NCI-H1436 treated with DMSO at 0.1 percent for 48 hours (cell line): ENCODE measurements at places on chromosomes 1 and 21.

GRCh38 chr21:42524341-42525028, 10.8 kb downstream of the SLC37A1 start:
- DNase-seq, result peak; percentile 65

- no peak for DNase-seq
These were observed 33.6 kb downstream of the CLDN14 start for GRCh38 chr21:36446301-36446700.

DNA sequence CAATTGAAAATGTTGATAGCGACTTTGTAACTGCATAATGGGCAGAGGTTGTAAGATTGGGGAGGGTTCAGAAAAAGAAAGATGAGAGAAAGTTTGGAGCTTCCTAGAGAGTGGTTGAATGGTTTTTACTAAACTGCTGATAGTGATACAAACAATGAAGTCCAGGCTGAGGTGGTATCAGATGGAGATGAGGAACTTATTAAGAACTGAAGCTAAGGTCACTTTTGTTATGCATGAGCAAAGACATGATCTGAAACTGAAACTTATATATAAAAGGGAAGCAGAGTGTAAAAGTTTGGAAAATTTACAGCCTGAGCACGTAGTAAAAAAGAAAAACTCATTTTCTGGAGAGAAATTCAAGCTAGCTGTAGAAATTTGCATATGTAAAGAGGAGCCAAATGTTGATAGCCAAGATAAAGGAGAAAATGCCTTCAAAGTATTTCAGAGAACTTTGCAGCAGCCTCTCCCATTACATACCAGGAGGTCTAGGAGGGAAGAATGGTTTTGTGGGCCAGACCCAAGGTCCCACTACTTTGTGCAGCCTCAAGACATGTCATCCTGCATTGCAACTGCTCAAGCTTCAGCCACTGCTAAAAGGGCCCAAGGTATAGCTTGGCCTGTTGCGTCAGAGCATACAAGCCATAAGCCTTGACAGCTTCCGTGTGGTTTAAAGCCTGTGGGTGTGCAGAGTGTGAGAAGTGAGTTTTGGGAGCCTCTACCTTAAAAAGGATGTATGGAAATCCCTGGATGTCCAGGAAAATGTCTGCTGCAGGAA, 843.9 kb downstream of the AMY1C start:
- no peak for DNase-seq

GRCh38 chr1:150366416-150367296, 2.7 kb downstream of the RPRD2 start:
- no peak for DNase-seq

DNA sequence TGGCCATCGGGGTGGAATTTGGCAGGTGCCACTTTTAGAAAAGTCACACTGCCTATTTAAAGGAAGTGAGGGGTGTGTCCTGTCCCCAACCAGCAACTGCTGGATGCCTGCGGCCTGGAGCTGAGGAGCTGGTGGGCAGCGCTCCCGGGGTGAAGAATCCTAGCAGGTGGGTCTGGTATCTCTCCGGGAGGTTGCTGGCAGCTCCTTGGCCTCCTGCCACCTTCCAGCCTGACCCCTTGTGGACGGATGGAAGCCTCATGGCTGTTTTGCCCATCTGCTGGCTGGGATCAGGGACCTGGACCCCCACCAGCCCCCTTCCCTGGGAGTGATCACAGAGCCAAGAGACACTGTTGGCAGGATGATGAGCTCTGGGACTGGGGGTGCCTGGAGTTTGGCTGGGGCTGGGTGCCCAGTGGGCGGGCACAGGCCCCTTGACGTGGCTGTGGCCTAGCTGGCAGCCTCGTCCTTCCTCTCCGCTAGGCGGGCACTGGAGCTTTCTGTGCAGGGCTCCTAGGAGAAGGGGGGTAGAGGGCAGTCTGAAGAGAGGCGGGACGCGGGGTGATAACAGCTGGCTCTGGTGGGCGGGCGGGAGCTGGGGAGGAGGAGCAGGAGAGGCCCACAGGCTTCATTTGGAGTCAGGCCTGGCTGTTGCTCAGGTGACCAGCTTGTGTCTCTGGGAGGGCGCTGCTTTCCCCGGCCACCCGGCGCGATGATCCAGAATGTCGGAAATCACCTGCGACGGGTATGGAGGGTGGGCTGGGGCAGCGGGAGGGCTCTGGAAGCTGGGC, at the start of gene ACOT11:
Gene ACOT11, plus strand, starts transcription at position 628 of the 788 bp plus-strand sequence. Its CDS starts 82 bp downstream, at position 710.
- DNase-seq, result peak; percentile 43

- DNase-seq, result no peak
These were observed 5.7 kb downstream of the SMG5 start for GRCh38 chr1:156276966-156277381.

DNA sequence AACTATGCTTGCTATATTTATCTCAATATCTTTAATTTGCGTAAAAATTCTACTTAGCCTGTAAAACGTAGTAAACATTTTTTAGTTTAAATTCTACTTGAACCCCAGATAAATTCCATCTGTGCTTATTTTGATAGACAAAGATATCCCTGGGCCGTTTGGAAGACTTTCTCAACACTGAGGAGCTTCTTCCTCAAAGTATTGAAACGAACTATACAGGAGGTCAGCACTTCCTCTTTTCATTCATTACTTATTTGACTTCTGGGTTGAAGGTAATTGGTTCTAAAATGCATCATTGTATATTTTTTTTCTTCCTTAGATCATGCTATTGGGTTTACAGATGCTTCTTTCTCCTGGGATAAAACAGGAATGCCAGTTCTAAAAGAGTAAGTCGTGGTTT, 74.7 kb downstream of the HSPA13 start:
- DNase-seq, result no peak

- no peak for DNase-seq
These were observed 391.8 kb downstream of the CAMTA1 start for GRCh38 chr1:7177021-7177420.

GRCh38 chr21:46594276-46594675, 10.6 kb downstream of the S100B start:
- DNase-seq, result no peak

DNA sequence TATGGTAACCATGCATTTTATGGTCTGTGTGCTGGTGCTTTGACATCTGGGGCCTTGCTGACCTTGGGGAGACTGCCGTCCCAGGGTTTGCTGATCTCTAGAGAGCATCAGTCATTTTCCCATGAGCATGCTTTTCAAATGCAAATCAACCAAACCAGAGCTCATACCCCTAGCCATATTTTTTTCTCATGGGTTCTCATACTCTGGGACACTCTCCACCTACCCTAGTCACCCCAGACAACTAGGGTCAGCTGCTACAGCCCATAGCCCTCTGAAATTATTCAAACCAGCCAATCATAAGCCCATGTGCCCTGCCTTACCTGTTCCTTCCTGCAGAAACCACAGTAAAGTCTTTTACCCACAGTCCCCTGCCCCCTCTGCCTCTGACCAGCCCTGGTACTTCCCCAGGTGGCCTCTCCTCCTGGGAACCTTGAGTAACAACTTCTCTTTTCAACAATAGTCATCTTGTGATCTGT, 132.0 kb downstream of the MAP3K21 start:
- DNase-seq, result no peak

- no peak for DNase-seq
These were observed 48.4 kb downstream of the JAK1 start for GRCh38 chr1:64917907-64918306.

DNA sequence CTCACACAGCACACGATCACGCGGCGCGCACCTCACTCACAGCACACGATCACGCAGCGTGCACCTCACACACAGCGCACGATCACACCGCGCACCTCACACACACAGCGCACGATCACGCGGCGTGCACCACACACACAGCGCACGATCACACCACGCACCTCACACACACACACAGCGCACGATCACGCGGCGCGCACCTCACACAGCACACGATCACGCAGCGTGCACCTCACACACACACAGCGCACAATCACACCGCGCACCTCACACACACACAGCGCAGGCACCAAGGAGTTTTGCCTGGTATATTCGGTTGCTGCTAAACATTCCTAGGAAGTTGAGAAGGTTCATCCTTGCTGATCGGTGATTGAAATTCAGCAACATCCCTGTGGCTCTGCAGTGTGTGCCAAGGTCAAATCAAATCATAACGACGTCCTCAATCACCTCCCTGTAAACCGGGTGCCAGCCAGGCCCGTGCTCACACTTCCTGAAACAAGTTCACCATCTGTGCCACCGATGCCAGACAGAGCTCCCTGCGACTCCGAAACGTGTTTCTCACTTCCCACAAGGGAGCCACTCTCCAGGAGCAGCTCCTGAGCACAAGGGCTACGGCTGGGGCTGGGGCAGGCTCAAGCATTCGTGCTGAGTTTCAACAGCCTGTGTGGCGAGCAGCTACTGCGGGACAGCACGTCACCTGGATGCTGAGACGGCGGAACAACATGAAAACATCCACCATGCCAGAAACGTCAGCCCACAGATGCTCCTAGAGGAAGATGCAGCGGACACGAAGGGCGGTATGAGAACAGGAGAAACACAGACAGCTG, 30.2 kb downstream of the WDR4 start:
- DNase-seq, result no peak
